ENCODE measurements at places on chromosomes 5 and 9.
A peak's percentile ranks its signal among the peaks of the same experiment; 100 is the strongest.

GRCh38 chr5:40223884-40224402 lies 455.8 kb upstream of the PTGER4 start:
- no peak for DNase-seq

DNA sequence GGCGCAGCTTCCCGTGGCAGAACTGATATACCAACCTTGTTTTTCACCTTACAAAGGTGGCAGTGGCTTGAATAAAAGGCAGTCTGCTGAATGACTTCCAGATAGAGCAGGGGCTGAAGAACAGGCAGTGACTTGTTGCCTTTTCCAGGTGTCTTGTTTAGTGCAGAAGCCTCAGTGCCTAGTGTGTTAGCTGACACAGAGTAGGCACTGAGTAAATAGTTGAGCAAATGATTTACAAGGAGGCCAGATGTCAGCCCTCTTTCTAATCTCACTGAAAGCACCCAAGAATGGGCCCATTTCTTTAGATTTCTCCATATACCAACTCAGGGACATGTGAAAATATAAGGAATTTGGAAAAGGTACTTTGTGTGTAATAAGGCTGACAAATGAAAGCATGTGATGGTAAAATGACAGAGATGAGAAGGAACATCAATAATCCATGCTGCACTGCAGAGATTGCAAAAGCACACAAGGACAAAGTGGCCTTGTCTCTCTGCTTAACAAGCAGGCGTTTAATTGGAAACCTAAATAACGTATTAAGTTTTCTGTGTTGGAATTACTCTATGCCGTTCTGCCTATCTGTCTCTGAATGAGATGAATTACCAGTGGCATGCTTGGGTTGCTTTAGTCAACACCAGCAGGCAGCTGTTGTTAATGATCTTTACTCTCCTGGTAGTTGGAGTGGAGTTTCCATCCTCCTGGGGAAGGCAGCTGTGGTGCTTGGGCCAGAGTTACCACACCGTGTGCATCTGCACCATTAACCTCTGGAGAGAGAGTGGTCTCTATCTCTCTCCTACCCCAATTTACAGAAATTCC lies 360.1 kb upstream of the C9orf72 start:
- DNase-seq: no peak

GRCh38 chr5:165015126-165015525 lies 1509.7 kb downstream of the MAT2B start:
- no peak for DNase-seq

- DNase-seq: no peak
Measured at GRCh38 chr5:40623480-40624420, 56.0 kb upstream of the PTGER4 start.

DNA sequence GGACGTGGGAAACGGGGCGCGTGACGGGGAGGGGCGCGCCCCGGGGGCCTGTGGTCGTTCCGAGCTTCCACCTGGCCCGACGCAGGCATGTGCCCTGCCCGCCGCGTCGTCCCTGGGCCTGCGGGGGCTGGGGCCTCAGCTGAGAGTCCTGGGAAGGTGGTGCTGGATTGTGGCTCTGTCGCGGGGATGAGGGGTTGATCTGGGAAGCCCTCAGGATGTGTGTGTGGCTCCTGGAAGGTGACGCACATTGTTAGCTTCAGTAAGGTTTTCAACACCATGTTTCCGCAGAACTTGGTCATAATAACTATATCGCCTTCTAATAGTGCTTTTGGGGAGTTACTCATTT lies 589.1 kb downstream of the MTRR start:
- no peak for DNase-seq

DNA sequence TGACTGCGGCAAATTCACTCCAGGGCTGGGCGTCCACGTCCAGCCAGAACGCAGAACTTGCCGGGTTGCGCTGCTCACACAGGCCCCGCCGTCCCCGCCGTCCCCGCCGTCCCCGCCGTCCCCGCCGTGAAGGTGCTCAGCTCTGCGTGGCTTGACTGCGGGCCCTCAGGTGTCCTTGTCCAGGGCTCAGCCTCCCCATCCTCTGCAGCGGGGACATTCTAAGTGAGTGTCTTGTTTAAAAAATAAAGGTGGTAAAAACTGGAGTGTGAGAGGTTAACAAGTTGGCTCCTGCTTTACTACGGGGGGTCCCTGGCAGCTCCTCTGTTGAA lies 14.9 kb downstream of the IRX4 start:
- no peak for DNase-seq

GRCh38 chr5:172038167-172038566 lies 31.7 kb upstream of the FBXW11 start:
- no peak for DNase-seq

GRCh38 chr9:108859459-108860114 lies 2.5 kb upstream of the ACTL7A start:
- no peak for DNase-seq

- DNase-seq: no peak
Measured at GRCh38 chr5:122842016-122842580, 3.3 kb upstream of the SNX24 start.

DNA sequence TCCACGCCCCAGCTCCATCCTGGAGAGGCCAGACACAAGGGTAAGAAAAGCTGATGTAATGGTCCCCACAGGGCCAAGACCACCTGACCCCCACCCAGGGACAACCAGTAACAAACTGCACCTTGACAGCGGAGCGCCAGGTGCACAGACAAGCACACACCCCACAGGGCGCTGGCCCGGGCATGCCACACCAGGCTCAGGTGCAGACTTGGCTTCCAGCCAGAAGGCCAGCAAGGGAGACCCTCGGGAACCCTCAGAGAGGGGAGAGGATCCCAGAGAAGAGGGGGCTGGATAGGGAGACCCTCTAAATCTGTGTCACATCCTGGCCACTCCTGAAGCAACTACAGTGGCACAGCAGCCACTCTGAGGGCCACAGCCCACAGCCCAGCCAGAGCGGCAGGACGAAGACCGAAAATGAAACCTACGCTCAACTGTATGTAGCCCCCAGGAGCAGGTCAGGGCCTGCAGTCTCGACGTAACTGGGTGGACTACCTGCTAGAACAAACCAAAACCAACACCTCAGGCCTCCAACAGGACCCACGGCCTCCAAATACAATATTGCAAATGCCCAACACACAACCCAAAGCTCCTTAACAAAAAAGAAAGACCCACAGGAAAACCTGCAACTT lies 18.5 kb downstream of the CAMSAP1 start:
- DNase-seq: no peak

- DNase-seq: peak; percentile 60
Measured at GRCh38 chr5:90473396-90474234, 956 bp downstream of the MBLAC2 start.

Measured in hepatocyte (in vitro differentiated cells).